Ammon's horn (tissue), 1 donor: ENCODE measurements at places on chromosomes 1 and 21.

DNA sequence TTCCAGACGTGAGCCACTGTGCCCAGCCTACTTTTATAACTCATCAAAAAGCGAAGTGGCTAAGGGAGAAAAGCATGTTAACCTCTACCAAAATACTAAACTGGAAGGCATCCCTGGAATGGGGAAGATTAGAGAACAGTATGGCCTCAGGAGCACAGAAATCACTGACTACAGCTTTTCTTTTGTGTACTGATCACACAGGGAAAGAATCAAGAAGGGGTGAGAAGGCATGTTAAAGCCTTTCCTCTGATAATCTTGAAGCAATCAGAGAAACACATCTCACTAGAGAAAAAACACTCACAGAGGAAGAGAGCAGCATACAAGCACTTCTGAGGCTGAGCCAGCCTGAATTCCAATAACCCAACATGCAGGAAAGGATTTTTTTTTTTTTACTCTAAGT lies 10.7 kb downstream of the PCAT6 start:
- no peak for DNase-seq

DNA sequence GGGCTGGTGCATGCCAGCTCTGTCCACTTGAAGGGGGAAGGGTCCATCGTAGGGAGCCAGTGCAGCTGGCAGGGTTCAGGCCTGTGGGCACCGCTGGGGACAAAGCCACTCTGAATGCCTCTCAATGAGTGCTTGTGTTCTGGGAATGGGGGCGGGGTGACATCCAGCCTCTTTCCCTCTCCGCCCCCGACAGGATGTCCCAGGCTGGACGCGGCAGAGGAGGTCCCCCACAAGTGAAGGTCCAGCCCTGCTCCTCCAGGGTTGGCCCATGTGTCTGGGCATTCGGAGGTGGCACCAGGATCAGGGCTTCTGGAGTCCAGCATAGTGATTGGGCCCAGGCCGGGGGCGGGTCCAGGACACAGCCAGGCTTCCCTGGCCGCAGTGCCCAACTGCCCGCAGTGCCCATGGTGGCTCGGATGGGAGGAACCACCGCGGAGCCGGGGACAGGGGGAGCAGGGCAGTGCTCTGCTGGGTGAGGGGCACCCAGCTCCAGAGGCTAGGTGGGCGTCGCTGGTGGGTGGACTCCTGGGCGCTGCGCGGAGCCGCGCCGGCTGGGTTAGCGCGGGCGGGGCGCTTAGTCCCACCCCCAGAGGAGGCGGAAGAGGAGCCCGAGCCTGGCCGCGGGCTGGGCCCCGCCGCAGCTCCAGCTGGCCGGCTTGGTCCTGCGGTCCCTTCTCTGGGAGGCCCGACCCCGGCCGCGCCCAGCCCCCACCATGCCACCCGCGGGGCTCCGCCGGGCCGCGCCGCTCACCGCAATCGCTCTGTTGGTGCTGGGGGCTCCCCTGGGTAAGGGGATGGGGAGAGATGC lies at the start of gene SHISA4:
Gene SHISA4 (plus strand): TSS at position 617 of the 808 bp plus-strand sequence. CDS start 97 bp downstream, at position 714.
- peak; percentile 96 for DNase-seq

- peak; percentile 53 for DNase-seq
These were observed 6.3 kb upstream of the PTP4A2 start for GRCh38 chr1:31944205-31945089.

DNA sequence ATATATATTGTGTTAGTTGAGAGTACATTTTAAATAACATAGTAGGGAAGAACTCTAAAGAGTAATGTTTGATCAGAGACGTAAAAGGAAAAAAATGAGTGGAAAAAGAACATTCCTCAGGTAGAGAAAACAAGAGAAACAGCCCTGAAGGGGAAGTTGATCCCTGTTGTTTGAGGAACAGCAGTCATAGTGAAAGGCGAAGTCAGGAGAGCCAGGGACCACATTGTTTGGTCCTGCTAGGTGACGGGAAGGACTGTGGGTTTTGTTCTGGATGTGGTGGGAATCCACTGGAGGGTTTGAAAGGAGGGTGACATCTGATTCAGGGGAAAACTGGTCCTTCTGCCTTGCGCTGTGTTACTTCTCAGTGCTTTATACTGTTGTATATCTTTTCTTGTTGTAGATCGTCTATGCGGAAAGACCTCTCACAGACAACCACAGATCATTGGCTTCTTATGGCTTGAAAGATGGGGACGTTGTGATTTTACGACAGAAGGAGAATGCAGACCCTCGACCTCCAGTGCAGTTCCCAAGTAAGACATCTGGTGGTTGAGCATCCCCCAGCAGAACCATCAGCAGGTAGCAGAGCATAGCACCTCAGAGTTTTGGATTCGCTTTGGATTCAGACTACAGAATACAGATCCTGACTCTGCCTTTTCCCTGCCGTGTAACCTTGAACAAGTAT lies 9.2 kb downstream of the DDI2 start:
- peak; percentile 23 for DNase-seq

DNA sequence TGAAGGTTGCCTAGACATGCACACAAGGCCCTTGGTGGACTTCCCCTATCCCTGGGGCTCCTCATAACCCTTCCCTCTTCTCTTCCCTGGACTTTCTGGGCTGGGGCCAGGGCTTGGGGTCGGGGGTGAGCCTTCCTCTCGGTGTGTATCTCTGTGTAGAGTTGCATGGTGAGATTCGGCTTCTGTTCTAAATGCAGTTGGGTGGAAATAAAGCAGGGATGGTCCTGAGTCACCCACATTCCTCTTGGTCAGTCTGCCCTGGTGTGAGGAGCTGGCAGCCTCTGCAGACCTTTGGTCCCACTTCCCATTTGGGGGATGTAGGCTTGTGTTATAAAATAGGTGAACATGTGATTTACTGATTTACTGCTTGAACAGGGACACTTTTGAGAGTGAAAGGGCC lies 38.0 kb downstream of the ADARB1 start:
- DNase-seq: no peak

DNA sequence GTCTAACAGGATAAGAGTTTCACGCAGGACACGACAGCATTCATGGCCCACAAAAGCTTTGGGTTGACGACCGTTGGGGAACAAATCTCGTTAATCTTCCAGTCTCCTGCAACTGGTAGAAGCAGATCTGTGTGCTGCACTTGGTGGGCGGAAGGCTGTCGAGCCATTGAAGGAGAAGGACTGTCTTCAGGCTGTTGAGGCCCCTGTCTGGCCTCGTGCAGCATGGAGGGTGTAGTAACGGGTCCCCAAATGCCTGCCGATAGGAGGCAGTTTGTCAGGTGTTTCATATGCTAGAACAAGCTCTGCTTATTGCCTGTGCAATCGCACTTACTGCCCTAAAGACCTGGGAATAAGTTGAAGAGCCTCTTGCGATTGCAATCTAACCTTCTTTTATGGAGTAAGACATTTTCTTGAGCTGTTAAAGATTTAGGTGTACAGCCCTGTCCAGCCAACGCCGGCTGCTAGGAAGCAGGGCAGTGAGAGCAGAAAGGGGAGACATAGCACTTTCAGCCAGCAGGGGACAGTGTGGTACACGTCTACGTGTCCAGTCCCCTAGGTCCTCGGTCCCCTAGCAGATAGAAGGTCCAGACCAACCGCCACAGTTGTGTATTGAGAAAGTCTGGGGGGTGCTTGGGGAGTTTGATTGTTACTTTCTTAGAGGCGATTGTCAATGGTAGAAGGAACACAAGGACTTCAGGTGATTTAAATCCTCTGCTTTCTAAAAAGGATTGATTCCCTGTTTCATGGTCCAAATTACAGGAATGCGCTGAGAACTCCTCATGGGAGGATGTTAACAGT lies 102.3 kb upstream of the TMPRSS2 start:
- DNase-seq: peak; percentile 64

DNA sequence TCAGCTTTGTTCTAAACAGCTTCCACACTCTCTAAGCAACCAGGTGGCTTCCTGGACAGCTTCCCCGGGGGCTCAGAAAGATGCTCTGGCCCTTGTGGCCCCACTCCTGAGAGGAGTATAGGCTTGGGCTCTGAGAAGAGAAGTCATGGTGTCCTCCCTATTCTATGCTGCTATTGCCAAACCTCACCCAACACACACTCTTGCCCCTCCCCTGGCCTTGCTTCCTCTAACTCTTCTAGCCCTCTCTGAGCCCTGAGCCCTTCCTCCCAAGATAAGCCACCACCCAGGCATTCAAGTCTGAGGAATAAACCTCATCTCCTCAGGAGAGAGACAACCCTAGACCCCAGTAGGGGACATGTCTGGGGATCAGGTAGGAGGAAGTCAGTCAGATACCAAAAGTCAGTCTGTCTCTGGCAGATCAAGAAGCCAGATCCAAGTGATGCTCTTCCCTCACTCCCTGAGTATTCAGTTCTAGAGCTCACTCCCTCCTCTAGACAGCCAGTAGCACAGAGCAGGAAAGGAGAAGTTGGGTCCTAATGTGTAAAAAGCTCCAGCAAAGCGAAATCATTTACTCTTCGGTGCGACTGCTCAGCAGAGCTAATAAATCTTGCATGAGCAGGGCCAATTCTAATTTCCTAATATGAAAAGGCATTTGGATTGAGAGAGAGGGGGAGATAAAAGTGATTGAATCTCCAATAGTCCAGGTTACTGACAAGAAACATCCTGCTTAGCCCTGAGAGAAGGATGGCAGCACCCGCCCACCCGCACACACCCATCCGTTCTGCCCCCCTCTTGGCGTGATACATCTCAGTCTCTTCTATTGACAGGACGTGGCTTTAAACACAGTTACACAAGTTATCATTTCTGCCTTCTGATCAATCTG lies 50.5 kb downstream of the DMAP1 start:
- no peak for DNase-seq

GRCh38 chr21:25467896-25468295 lies 139.4 kb downstream of the MRPL39 start:
- DNase-seq: no peak

DNA sequence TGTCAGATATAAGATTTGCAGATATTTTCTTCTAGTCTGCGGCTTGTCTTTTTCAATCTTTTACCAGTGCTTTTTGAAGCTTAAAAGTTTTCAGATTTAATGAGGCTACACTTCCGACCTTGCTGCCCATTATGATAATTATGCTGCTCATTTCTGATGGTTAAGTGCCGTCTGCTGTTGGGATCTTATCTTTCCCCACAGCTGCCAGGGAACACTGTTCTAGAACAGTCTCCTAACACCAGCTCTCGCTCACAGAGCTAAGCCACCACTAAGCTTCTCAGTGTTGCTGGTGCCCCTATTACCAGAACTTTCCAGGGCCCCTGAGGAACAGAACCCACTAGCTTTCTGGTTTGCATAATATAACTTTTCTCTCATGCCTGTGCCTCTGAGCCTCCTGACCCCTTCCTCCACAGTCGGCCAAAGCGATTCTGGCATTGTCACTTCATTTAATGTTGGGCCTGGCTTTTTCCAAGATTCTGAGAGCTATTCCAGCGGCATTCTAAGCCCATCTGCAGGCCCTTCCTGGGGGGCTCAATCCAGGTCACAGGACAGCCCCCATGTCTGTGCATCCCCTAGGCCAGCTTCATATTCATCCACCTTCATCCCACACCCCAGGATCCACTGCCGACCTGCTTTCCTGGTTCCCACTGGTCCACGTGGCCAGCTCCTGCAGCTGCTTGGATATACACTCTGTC lies 237.0 kb downstream of the PTPRU start:
- no peak for DNase-seq

DNA sequence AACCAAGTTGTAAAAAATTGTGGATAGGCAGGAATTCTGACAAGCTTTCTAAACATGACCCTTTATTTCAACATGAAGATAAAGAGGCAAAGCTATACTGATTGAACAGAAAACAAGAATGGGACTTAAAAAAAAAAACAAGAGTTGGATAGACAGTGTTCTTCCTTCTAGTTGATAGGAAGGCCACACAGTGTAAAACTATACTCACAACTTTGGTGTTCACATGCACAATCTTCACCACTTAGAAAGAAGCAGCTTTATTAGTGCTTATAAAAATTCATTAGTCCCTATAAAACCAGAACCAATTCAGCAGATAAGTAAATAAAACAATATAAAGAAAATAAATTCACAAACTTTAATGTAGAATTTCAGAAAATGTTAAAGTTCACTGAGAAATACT lies 101.8 kb downstream of the AKT3 start:
- no peak for DNase-seq

DNA sequence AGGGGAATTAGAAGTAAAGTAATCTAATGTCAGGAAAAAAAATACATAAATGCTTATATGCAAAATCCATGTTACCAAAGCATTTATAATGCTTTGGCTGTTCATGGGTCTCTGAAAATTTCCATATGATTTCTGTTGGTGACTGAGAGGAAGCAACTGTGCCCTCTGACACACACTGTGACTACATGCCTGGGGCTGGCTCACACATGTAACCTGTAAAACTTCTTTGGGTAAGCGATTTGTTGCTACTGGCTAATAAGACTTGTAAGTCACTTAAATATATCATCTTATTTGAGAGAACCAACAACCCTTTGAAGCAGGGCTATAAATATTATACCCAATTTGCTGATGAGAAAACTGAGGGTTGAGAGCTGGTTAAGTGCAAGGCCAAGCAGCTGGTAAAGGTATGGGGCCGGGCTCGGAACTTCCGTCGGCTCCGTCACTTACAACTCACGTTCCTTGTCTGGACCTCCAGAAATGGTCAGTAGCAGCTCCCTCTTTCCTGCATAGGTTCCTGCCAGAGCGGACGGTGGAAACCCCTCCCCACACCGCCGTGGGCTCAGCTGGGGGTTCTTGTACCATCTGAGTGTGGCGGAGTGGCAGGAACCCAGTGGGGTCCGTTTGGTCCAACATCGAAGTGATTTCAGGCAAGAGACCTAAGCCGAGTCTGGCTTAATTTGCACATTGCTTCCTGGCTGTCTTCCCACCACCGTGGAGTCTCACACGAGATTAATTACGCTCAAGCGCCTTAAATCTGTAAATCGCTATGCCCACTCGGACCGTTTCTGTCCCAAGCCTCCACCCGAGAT lies 714 bp downstream of the DFFA start:
- no peak for DNase-seq

- DNase-seq: peak; percentile 70
These were observed 4.1 kb downstream of the AXDND1 start for GRCh38 chr1:179369751-179370341.

- DNase-seq: no peak
These were observed 22.6 kb downstream of the COL18A1 start for GRCh38 chr21:45427331-45428271.

- no peak for DNase-seq
These were observed 25.6 kb downstream of the UBIAD1 start for GRCh38 chr1:11298390-11299224.

DNA sequence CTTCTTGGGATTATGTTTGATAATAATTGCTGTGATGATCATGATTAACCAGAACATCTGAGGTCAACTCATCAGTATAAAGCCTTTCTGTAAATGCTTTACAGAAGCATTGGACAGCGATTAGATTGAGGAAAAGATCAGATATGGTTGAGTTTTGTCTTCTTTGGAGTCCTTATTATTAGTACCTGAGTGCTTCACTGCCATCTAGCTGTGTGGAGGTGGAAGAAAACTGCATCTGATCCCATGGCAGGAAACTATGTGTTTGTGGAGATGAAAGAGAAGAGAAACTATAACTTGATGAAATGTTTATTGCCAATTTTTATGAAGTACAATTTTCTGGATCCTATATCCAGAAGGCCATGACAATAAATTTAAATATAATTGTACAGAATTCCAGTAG lies 11.4 kb downstream of the FLG2 start:
- DNase-seq: no peak

DNA sequence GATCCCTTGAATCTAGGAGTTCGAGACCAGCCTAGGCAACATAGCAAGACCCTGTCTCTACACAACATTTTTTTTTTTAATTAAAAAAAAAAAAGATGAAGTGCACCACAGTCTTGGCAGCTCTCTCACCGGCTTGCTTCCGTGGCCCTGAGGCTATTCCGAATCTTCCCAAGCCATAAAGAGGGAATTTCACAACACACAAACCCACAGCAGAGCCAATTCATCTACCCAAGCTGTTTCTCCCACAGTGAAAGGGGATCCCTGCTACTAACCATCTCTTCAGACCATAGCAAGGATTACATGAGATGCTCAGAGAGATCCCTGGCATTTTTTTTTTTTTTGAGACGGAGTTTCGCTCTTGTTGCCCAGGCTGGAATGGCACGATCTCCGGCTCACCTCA lies 8.3 kb upstream of the CHD5 start:
- no peak for DNase-seq
